ENCODE measurements at places on chromosomes 11 and 22.
A peak's percentile ranks its signal among the peaks of the same experiment; 100 is the strongest.

DNA sequence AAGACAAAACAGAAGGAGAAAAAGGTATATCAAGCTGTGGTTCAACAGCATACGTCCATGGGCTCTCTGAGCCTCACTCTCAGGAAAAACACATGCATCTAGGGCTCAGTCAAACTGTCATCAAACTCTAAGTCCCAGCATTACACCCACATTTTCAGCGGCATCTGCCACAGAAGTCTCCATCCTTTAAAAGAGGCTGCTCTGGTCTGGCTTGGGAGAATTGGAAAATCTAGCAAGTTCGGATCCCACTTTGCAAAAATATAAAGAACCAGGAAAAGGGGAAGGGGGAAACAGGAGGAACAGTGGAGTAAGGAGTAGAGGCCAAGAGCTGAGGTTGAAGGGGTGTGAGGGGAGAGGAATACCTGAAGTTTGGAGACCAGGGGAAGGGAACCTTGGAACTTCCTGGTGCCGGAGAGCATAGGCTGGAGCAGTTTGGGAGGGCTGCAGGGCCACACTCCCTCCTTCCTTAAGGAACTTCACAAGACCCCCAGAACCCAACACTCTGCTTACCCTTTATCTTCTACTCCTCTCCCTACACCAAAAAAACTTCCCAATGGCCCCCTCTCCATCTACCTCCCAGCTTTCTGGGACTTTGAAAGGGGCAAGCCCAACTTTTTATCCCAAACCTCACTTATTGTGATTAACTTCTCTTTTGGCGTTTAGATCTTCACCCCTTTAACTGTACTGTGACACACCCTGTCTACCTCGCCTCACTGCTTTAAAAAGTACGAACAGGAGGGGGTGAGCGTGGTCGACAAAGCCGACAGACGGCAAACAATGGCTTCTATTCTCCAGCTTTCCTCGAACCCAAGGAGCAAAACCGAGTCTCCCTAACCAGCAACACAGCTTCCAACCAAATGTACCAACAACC lies 4.0 kb downstream of the PAX6 start:
- no peak for DNase-seq

DNA sequence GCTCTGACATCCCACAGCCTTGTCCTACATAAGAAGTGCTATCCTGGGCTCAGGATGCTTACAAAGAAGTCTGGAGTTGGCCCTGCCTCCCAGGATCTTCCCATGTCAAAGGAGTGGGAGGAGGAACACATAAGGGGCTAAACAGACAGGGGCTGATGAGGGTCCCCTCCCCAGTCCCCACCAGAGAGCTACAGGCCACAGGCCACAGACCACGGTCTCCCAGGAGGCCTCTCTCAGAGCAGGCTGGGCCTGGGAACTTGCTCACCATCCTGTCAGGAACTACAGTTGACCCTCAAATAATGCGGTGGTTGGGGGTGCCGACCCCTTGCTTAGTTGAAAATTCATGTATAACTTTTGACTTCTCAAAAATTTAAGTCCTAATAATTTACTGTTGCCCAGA lies 315.5 kb downstream of the NTM start:
- no peak for DNase-seq

DNA sequence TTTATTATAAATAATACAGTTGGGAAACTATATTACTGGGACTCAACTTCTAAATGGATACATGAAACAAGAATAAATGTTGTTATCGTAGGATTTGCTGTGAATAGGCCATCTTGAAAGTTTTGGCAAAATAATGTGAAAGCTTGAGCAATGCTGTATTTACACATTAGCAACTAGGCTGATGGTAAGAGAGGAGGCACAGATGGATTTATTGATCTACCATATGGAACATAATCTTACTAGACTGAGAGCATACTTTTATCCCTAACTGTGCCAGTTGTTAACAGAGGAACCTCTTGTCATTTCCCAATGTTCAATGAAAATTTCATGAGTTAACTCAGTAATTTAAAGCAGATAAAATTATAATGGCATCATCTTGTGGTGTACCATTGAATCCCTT lies 22.8 kb downstream of the APIP start:
- DNase-seq, result no peak

DNA sequence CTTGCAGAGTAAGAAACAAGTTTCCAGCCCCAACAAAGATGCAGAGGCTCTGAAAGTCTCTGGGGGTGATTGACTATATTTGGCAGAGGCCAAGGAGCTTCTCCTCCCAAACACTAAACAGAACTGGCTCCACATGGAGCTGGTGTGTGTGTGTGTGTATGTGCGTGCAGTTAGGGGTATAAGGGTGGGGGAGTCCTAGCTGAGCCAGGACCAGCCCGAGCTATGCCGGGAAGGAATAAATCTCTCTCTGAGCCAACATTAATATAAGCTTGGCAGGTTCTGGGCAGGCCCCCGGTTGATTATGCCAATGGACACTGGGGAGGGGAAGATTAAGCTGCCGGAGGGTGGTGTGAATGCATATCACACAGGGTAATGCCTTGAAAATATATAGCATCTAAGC lies 324.2 kb downstream of the MIAT start:
- DNase-seq, result no peak

DNA sequence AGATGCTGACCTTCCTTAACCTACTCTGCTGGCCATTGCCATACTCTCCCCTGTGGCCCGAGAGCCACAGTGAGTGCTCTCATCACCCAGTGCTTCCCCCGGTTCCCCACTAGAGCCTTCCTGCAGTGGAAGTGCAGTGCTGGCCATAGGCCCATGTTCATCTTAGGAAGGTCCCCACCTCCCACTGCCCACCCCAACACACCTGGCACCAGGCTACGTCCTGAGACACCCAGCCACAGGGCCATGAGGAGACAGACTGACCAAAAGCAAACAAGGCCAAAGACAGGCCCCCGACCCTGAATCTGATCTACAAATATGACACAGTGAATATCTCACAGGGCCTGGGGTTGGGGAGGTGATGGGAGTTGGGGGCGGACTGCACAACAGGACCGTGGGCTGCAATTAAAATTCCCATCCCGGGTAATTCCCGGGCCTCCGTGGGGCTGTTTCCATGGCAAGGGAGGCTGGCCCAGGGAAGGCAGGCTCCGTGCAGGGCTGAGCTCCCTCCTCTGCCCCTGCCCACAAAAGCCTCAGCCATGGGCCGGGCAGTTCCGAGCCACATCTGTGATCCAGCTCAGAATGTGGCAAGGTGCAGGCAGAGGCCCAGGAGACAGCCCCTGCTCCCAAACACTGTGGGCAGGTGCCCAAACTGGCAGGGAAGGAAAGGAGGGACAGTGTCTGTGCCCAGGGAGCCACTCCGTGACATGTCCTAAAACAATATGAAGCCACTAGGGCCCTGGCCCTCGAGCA lies 5.1 kb upstream of the CHST1 start:
- DNase-seq, result no peak

DNA sequence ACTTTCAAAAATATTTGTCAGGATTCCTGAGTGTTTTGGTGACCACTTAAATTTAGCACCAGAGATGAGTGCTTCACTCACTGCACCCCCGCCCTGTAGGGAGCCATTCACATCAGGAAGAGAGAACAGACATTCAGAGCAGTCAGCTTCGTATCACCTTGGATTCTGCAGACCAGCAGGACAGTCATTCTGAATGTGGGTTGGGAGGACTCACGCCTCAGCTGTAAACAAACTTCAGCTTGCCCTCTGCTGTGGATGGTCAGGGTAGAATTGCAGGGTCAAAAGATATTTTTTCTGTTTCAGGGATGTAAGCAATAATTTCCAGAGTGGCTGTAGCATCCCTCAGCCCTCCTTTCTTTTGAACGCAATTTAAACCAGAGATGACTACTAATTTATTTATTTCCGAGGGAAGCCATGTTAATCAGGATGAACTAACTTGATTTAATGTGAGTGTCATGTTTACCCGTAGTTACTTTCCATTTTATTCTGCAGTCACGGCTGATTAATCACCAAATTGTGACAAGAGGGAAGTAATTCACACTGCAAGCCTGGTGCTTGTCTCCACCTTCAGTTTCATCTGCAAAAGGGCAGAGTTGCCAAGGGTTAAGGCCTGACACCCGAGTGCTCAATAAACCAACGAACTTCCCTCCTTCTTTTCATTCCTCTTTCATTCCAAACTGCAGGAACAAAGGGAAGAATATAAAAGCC lies 174.2 kb upstream of the DDI1 start:
- DNase-seq, result no peak

DNA sequence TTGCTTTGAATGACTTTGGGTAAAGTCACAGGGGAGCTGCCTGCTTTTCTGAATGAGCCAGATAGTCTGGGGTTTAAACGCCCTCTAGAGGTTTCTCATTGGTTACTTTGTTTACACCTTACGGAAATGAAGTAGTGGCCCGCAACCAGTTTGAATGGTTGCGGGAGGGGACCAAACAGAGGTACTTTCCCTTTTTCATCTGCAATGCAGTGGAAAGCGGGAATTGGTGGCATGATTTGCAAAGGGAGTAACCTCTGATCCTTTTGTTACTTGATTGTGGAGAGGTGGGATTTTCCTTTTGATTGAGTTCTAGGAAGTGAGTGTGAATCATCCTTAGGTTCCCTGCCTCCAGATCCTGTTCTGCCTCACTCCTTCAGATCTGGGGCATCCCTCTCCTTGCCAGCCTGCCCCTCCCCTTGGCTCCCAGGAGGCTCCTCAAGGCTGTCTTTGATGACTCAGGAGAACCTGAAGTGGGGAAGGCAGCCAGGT lies 15.9 kb upstream of the GLYATL1 start:
- DNase-seq, result no peak

DNA sequence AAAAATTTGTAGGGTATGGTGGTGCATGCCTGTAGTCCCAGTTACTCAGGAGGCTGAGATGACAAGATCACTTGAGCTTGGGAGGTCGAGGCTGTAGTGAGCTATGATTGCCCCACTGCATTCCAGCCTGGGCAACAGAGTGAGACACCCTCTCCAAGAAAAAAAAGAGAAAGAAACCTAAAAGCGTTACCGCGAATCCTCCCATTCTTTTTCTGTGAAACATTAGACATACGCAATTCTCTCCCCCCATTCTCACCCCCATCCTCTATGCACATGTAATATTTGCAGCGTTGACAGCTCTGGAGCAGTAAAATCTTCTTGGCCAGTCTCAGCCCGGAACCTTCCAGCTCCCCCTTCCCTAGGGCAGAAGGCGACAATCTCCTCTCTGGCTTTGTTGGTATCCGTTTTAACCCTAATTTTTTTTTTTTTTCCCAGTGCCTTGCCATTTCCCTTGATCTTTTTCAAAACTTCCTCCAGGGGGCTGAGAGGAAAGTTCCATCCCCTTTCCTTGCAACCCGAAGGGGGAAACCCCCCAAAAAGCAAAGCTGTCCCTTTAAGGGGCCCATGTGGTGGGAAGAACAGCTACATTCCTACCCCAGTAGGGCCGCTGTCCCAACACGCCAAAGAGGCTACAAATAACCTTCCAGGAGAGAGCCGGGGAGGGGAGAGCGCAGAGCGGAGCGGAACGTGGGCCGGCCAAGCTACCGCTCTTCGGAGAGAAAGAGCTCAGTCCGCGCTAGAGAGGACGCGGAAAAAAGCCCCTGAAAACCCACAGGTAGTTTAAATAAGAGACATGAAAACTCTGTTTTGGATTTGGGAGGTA lies 1.9 kb downstream of the LRP4 start:
- peak; percentile 43 for DNase-seq

DNA sequence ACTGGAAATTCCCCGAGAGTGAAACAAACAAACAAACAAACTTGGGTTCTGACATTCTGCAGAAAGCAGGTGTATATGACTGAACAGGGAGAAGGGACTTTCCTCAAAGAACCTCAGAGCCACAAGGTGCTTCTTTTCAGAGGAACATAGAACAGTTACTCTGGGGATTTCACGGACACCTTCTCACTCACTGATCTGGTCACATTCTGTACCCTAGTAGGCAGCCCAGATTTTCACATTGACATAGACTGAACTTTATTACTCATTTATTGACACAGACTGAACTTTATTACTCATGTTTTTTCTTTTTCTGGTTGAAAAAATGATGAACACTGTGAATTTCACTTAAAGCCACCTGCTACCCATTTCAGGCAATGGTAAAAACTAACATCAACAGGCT lies 263.0 kb downstream of the OPCML start:
- peak; percentile 27 for DNase-seq

GRCh38 chr11:105697291-105697690 lies 87.4 kb downstream of the GRIA4 start:
- no peak for DNase-seq

GRCh38 chr11:120172054-120172911 lies 34.4 kb upstream of the TRIM29 start:
- DNase-seq, result peak; percentile 66

- DNase-seq, result no peak
These were observed 32.1 kb downstream of the PPIL2 start for GRCh38 chr22:21697880-21698279.

- DNase-seq, result no peak
These were observed 350.2 kb downstream of the TTC28 start for GRCh38 chr22:28329186-28330073.

- no peak for DNase-seq
These were observed 5.1 kb downstream of the PARVA start for GRCh38 chr11:12382451-12382850.

GRCh38 chr11:20035701-20036601 lies 124.3 kb downstream of the DBX1 start:
- no peak for DNase-seq

DNA sequence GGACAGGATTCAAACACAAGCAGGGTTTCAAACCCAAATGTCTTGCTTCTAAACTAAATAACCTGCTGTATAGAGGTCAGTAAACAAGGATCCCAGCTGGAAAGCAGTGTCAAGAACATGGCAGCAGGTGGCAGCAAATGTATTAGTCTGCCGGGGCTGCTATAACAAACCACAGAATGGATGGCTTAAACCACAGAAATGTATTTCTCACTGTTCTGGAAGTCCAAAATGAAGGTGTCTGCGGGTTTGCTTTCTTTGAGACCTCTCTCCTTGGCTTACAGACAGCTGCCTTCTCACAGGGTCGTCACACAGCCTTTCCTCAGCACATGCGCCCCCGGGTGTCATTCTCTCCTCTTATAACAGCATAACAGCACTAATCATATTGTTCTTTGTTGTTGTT lies 65.1 kb upstream of the LRRC55 start:
- DNase-seq, result no peak

- DNase-seq, result peak; percentile 62
These were observed 36.6 kb upstream of the VPREB1 start for GRCh38 chr22:22207845-22208564.

GRCh38 chr22:21945453-21946261 lies 7.0 kb downstream of the PPM1F start:
- no peak for DNase-seq

GRCh38 chr11:64858467-64859263 lies 14.2 kb upstream of the CDC42BPG start:
- DNase-seq, result no peak

GRCh38 chr22:19477321-19478044 lies 1.5 kb downstream of the UFD1 start:
- DNase-seq, result no peak

GRCh38 chr11:119446434-119446833 lies 23.5 kb upstream of the THY1 start:
- DNase-seq, result no peak

GRCh38 chr11:7651700-7652099 lies 21.6 kb downstream of the CYB5R2 start:
- DNase-seq, result no peak

Data from GM12891 (cell line).